ENCODE measurements at places on chromosomes 11 and 22. TPM values are rescaled to one million over a fixed set of nuclear protein-coding genes. Genes with fewer than 3 reads are reported as not detected.

GRCh38 chr22:46129390-46130041 lies 20.8 kb upstream of the PPARA start:
- no peak overlapping the region for H3K27ac ChIP-seq
- H3K36me3 ChIP-seq = no peaks in the 10 kb centered on the region

GRCh38 chr11:76591416-76591815 lies 79.1 kb downstream of the LRRC32 start:
- H3K36me3 ChIP-seq = no peaks in the 10 kb centered on the region
- H3K27ac ChIP-seq = no peak overlapping the region
- peaks cover 50% of the 10 kb centered on the region for H3K4me1 ChIP-seq
- no peak overlapping the region for H3K4me3 ChIP-seq
- no peaks in the 10 kb centered on the region for H3K27me3 ChIP-seq

DNA sequence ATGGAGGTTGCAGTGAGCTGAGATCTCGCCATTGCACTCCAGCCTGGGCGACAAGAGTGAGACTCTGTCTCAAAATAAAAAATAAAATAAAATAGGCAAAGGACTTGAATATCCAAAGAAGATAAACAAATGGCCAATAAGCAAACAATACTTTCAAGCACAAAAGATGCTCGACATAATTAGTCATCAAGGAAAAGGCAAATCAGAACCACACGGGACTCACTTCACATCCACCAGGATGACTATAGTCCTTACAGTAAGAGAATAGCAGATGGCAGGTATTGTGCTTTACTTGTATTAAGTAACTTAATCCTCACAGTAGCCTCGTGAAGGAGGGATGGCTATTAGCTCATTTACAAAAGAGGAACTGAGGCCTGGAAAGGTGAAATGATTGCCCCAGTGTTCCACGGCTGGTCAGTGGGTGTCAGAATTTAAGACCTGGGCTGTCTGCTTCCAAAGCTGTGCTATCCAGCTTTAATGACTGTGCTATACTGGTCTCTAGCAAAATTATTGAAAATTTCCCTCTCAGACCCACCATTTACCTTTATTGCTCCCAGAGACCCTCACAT lies 40.2 kb upstream of the RBFOX2 start:
- no peak overlapping the region for H3K27ac ChIP-seq
- DNase-seq = no peak
- H3K4me1 ChIP-seq = no peaks in the 10 kb centered on the region
- H3K27me3 ChIP-seq = no peaks in the 10 kb centered on the region

- no peak overlapping the region for H3K4me3 ChIP-seq
- peaks cover 41% of the 10 kb centered on the region for H3K36me3 ChIP-seq
- H3K4me1 ChIP-seq = peaks cover 19% of the 10 kb centered on the region
Observed at GRCh38 chr11:643366-643765, 6.3 kb downstream of the DRD4 start.

GRCh38 chr11:104191124-104191523 lies 27.2 kb upstream of the PDGFD start:
- H3K36me3 ChIP-seq = no peaks in the 10 kb centered on the region
- no peak for DNase-seq
- no peaks in the 10 kb centered on the region for H3K4me1 ChIP-seq
- no peak overlapping the region for H3K27ac ChIP-seq
- H3K27me3 ChIP-seq = no peaks in the 10 kb centered on the region

GRCh38 chr11:134967746-134968145 lies 555.7 kb upstream of the B3GAT1 start:
- no peak for DNase-seq
- no peaks in the 10 kb centered on the region for H3K27me3 ChIP-seq
- no peak overlapping the region for H3K4me3 ChIP-seq
- H3K27ac ChIP-seq = no peak overlapping the region
- H3K4me1 ChIP-seq = no peaks in the 10 kb centered on the region

DNA sequence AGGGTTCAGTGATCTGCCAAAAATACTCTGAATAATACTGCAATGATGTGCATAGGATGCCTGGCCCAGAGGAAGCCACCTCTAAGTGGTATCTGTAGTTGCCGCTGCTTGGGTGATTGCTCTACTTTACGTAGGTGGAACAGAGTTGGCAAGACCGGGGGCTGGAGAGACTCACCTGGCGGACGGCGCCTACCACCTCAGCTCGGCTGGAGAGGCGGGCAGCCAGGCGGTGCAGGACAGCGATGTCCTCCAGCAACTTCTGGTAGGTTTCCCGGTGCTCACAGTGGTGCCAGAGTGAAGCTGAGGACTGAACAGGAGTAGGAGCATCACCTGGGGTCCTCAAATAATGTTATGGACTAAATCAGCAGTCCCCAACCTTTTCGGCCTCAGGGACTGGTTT lies 34.5 kb upstream of the LYVE1 start:
- H3K27me3 ChIP-seq = no peaks in the 10 kb centered on the region
- no peak overlapping the region for H3K4me3 ChIP-seq
- H3K36me3 ChIP-seq = no peaks in the 10 kb centered on the region
- peaks cover 53% of the 10 kb centered on the region for H3K4me1 ChIP-seq
- no peak for DNase-seq
- no peak overlapping the region for H3K27ac ChIP-seq

DNA sequence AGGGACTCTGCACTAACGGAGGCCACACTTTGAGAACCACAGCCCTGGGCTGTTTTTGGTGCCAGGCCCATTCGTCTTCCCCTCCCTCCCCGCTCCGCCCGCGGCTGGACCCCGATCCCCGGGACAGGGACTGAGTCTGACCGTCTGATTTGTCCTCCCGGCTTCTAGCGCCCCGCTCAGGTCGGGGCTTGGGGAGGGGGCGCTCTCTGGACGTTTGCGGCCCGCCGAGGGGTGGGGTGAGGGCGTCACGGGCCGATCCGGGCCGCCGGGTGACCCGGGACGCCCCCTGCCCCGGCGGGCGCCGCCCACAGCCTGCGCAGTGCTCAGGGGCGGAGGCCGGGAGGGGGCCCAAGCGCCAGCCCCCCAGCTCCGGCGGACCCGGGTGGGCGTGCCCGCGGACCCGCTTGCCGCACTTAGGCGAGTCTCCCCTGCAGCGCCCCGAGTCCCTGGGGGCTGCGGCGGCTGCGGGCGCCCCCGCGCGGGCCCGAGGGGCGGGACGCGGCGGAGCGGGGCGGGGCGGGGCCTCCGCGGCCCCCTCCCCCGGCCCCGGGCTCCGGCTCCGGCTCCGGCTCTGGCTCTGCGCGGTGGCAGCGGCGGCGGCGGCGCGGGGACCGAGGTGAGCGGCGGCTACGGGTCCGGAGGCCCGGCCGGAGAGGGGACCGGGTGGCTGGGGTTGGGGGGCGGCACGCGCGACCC lies 33.7 kb upstream of the PRR5 start:
- H3K27ac ChIP-seq = peak overlapping the region; percentile 66
- peaks cover 23% of the 10 kb centered on the region for H3K27me3 ChIP-seq
- DNase-seq = no peak

GRCh38 chr11:112298535-112298934 lies 37.9 kb upstream of the PLET1 start:
- H3K27me3 ChIP-seq = no peaks in the 10 kb centered on the region
- no peak overlapping the region for H3K27ac ChIP-seq
- H3K4me3 ChIP-seq = no peak overlapping the region
- DNase-seq = no peak

Gene GLB1L3
- 1.8 TPM for polyA plus RNA-seq

Gene SUSD2
- 4.1 TPM for polyA plus RNA-seq

Gene POU2AF3
- 3.5 TPM for polyA plus RNA-seq

Gene CD151
- 82.3 TPM for polyA plus RNA-seq

Gene CEP126
- polyA plus RNA-seq = 6.7 TPM

All from thymus (tissue), 14 donors.